Testis (tissue), 5 donors: ENCODE measurements at places on chromosomes 16 and 17. TPM values are rescaled to one million over a fixed set of nuclear protein-coding genes. Genes with fewer than 3 reads are reported as not detected.

Gene BRIP1
- 10.5 TPM for polyA plus RNA-seq

Gene TEKT1
- 61.3 TPM for polyA plus RNA-seq

Gene RAP1GAP2
- 10.4 TPM for polyA plus RNA-seq

Gene RCVRN
- polyA plus RNA-seq, result 0.32 TPM

Gene PFN1
- polyA plus RNA-seq, result 244 TPM

Gene MPO
- polyA plus RNA-seq, result 0.87 TPM

Gene HBQ1
- 1.3 TPM for polyA plus RNA-seq

Gene FAM20A
- 70.5 TPM for polyA plus RNA-seq

Gene NOD2
- 1.7 TPM for polyA plus RNA-seq

Gene CHST5
- 0.26 TPM for polyA plus RNA-seq

GRCh38 chr17:63519972-63520882, 2.9 kb upstream of the KCNH6 start:
- DNase-seq, result no peak

DNA sequence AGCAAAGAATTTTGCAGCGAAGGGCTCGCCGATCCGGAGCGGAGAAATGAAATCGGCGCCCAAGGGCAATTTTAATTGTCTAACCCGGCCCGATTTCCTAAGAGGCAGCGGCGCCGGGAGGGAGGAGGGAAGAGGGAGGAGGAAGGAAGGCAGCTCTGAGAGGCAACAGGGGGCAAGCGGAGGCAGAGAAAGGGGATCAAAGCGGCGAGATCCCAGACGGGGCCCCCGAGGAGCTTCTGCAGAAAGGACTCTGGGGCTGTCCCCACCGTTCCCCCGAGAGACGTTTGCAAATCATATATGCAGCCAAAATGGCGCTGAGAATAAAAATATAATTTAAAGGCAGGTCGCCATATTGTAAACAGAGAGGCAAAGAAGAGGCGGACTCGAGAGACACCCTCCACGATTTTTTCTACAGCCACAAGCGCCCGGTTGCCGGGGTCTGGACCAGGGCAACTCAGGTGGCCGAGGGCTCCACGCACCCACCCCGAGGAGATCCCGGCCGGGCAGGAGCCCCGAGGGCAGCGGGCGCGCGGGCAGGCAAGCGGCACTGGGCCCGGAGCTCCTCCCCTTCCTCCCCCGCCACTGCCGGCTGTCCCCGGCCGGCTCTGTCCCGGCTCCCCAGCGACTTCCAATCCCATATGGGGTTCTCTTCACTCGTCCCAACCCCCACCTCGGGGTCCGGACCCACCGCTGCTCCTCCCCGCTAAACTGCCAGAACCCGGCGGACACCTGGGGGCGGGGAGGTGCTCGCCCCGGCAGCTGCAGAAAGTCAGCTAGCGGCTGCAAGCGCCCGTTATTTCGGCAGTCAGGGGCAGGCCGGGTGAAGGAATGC, 1.9 kb downstream of the PHF12 start:
- DNase-seq, result peak; percentile 69

- no peak for DNase-seq
Observed at GRCh38 chr17:41520821-41521521, 2.3 kb upstream of the KRT15 start.

DNA sequence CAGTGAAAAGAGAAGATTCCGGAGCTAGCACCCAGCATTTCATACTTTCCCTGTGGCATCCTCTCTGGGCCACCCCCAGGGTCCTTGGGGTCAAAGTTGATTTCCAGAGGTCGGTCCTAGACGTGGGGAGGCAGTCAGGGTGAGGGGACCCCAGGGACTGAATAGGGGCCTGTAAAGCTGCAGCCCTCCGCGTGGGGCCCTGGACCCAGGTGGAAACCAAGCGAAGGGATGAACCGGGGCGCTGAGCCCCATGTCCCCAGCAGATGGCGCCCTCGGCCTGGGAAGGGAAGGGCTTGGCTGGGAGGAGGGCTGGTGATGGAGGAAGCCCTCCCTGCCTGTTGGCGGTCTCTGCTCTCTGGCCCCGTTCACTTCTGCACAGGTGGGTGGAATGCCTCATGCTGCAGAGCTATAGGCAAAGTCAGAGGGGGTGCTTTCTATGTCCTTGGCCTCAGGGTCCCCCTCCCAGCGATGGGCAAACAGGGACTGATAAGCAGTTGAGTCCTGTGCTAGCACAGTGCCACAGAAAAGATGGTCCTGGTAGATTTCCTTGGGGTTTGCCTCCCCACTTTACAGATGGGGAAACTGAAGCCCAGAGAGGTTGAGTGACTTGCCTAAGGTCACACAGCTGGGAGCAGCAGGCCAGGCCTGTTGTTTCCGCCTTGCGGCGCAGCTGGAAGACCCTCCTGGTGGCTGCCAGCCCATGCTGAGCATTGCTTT, 163.4 kb upstream of the CIBAR2 start:
- peak; percentile 75 for DNase-seq

- peak; percentile 34 for DNase-seq
Observed at GRCh38 chr17:9371019-9371418, 204.6 kb downstream of the STX8 start.

GRCh38 chr17:9056566-9056965, 35.3 kb downstream of the NTN1 start:
- DNase-seq, result no peak

- no peak for DNase-seq
Observed at GRCh38 chr17:63452046-63452961, 6.2 kb upstream of the CYB561 start.

DNA sequence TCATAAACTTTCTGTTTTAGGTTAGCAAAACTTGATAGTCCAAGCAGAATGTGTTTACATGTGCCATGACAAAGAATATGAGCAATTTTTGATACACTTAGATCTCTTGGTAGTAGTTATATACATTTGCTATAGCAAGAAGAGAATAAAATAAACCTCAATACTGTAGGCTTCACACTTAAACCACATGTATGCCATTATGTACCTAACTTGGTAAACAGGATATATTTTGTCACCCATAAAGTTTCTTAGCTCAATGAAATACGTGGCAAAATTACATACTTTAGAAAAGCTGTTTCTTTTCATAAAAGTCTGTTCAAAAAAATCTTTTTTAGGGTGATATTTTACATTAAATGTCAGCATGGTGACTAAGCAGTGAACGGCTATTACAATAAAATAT, 184.7 kb downstream of the MYO1D start:
- no peak for DNase-seq

GRCh38 chr17:51427856-51428255, 167.5 kb downstream of the UTP18 start:
- no peak for DNase-seq

GRCh38 chr17:68600931-68601564, at the start of gene FAM20A:
FAM20A (minus strand) TSS chr17:68601367; CDS start chr17:68600666, 701 bp downstream.
- peak; percentile 82 for DNase-seq

DNA sequence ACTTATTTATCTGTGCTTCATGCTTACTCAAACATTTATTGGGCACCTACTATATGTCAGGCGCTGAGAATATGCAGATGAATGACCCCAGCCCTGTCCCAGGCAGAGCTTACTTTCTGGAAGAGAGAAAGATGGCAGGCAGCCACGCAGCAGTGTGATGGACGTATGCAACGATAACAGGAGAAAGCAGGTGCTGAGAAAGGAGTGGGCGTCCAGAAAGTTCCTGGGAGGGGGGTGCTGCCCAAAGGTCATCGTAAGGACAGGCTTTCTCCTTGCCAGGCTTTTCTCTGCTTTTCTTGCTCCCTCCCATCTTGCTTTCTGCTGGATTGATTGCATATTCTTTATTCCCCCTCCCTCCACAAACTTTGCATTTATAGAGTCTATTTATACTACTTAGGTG, 124.5 kb downstream of the GAS7 start:
- DNase-seq, result no peak

- peak; percentile 38 for DNase-seq
Observed at GRCh38 chr16:87602001-87602775, at the start of gene JPH3. JPH3 (plus strand) TSS chr16:87602508; CDS start chr16:87603147, 639 bp downstream.

DNA sequence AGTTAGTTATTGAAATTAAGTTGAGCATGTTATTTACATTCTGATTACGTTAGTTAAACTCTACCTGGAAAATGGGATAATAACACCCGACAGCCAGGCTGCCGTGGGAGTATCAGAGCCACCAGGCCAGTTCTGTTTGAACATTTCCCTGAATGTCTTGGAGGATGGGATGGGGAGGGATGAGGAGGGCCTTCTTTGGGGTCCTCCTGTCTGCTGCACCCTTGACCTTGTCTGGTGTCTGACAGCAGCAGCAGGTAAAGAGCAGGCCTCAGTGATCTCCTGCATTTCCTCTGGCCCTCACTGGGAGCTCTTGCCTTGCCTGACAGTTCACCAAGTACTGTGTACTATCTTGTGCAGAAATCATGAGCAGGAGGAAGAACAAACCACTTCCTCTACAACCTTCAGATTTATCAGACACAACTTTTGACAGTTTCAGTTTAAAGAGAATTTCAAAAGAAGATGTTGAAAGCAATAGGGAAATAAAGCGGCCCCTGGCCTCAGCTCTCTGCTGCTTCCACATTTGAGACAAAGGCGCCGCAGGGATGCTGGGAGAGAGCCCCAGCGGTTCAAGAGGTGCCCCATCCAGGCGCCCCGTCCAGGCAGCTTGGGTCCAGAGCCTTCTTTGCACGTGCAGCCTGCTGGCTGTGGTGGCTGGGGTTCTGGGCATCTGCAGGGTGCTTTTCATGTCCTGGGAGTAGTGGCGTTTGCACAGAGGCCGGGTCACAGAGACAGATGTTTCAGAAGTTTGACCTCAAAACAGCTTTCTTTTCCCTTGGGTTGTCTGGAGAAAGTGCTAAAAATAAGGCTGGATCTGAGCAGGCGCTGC, 25.3 kb downstream of the CMIP start:
- no peak for DNase-seq

DNA sequence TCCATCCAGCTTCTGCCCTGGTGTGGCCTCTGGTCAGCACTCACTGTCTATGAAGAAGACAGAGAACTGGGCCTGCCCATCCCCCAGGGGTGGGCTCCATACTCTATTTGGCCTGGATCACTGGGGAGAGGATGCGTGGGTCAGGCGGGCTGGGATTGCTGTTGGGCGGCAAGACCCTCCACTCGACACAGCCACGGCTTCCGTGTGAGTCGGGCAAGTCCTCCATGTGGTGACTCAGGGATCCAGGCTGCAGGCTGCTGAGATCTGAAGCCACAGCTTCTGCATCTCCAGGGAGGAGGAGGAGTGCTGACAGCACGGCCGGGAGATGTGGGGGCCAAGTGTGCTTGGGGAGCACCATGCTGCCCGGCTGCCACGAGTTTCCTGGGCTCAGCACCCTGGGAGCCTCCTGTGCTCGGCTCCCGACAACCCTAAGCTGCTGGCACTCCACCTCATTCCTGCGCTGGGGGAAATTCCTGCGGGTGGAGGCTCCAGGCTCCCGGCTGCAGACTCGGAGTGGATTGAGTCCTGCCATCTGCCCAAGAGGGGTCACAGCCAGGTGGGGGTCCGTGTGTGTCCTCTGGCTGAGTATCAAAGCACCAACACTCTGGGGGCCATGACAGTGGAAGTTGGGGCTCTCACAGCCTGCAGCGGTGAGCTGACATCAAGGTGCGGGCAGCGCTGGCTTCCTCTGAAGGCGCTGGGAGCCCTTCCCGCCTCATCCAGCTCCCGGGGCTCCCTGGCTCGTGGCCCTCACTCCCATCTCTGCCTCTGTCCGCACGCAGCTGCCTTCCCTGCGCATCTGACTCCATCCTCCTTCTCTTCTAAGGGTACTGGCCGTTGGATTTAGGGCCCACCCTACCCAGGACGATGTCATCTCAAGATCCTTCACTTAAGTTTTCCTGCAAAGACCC, 24.4 kb upstream of the CBFA2T3 start:
- no peak for DNase-seq

DNA sequence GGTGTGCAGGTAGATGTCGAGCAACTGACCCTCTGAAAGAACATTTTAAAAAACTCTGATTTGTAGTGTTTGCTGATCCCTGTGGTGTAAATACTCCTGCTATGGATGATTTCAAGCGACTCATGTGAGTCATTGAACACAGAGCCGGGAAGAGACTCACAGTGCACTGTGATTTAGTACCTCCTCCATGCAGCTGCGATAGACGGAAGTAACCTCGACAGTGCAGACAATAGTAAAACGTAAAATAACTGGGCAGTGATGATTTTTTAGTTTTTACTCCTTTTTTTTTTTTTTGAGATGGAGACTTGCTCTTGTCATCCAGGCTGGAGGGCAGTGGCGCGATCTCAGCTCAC, 8.7 kb downstream of the TBX21 start:
- no peak for DNase-seq

DNA sequence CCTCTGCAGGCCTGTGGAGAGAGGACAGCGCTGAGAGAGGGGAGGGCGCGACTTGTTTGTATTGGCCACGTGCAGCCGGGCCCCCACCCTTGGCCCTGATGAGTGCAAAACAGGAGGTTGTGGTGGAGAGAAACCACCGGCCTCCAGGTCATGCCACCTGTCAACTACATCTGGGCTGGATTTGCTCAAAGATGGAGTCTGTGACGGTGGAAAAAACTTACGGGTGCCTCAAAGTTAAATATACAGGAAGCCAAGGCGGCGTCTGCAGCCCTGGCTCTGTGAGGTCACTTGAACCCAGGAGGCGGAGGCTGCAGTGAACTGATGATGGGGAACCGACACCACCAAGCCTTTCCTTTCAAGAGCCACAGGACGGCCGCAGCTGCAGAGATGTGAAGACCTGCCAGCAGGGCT, 15.7 kb downstream of the C16orf74 start:
- no peak for DNase-seq

- DNase-seq, result no peak
Observed at GRCh38 chr17:81170727-81171494, 4.9 kb upstream of the AATK start.

DNA sequence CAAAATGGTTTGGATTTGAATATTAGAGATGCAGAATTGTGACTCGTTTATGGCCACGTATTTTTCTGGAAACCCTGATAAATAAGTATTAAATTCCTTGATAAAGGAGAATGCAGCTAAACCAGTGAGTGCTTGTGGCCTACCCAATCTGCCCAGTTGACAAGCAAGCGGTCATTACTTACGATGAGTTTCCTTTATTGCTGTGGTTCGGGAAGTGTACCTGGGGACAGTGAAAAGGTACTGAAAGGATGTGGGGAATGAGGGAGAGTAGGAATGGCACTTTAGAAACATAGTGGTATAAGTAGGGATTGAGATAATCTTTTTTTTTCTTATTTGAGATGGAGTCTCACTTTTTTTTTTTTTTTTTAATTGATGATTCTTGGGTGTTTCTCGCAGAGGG, 33.8 kb downstream of the RBBP6 start:
- DNase-seq, result no peak

GRCh38 chr17:73401911-73402310, 90.1 kb upstream of the CDC42EP4 start:
- DNase-seq, result peak; percentile 81

GRCh38 chr16:1614456-1615102, 2.4 kb downstream of the CRAMP1 start:
- DNase-seq, result no peak

GRCh38 chr17:7438656-7439460, 454 bp upstream of the FGF11 start:
- no peak for DNase-seq
